ENCODE measurements at places on chromosomes 7 and 10.

GRCh38 chr10:12409161-12409560 is 59.8 kb downstream of the CAMK1D start:
- DNase-seq: no peak

GRCh38 chr7:137847568-137848050 is 835 bp upstream of the DGKI start:
- no peak for DNase-seq

DNA sequence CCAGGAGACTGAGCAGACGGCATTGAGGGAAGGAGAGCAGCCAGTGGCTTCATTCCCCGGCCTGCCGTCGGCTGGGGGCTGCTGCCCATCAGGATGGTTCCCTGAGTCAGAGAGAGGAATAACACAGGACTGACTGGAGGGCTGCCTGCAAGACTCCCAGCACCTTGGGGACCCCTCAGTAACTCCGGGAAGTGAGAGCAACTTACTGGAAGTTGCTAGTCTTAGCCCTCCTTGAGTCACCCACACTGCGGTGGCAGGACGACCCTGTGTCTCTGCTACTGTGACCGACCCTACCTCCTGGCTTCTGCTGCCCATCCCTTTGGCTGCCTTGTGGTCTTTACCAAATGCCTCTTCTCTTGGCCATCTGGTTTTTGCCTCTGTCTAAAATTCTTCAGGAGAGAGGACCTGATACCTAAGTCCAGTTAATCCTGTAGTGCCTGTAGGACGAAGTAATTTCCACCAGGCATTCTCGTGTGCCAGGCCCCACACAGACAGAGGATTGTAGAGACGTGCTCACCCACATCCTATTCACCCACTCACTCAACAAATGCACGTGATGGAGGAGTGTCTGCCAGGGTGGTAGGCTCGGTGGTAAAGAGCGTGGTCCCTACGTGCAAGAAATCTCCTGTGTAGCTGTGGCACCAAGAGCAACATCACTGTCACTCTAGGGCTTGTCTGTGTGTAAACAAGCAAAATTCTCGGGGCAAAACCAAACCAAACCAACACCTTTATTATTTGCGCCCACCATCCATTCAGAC is 156.5 kb downstream of the PRKCQ start:
- DNase-seq: no peak

DNA sequence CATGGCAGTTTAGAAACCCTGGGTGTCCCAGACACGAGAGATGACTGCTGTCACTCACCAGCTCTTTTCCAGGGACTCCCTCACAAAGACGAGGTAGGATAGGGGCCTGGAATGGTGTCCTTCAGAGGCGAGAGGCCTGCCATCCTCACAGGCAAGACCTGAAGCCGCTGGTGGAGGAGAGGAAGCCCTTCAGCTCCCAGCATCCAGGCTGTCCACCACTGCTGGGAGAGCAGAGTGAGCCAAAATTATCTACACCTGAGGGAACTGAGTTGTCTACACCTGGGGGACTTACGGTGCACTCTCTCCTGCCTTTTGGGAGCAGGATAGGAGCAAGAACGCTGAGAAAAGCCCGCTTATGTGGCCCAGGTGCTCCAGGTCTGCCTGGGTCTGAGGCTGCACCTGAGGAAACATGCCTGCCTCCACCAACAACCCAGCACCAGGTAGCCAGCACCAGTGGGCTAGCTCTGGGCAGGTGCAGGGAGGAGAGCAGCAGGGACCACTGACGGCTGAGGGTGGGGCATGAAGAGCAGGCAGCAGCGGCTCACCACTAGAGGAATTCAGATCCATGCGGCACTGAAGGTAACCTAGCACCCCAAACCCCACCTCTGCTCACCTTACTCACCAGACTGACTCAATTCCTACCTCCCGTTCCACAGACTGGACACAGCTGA is 357.2 kb downstream of the SH2D4B start:
- no peak for DNase-seq

- no peak for DNase-seq
Observed at GRCh38 chr10:124045801-124046355, 47.5 kb downstream of the CHST15 start.

- no peak for DNase-seq
Observed at GRCh38 chr10:129621693-129622092, 154.7 kb downstream of the MGMT start.

DNA sequence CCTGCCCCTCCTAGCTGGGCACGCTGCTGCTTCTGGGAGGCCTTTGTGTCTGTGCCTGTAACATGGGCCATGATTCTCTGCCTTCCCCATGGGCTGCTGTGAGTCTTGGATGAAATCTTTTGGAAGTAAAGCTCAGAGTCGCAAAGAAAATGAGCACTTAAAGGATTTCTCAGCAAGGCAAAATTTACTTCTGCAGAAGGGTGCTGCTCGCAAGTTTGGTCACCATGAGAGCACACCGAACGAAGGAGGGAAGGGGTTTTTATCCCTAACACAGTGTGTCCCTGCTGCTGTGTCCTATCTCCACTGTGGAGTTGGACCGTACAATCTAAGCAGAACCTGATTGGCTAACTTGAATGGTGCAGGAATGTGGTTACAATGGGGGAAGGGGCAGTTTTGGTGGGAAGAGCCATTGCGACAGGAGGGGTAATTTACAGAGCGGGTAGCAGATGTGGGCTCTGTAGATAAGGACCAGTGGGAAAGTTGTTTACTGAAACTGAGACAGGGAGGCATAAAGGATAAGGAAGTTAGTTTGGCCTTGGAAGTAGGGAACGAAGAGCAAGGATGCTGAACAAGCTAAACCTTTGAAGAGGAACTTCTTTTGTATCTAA is 57.5 kb downstream of the FANK1 start:
- DNase-seq: no peak

GRCh38 chr10:91824076-91824475 is 25.9 kb downstream of the TNKS2 start:
- DNase-seq: no peak

DNA sequence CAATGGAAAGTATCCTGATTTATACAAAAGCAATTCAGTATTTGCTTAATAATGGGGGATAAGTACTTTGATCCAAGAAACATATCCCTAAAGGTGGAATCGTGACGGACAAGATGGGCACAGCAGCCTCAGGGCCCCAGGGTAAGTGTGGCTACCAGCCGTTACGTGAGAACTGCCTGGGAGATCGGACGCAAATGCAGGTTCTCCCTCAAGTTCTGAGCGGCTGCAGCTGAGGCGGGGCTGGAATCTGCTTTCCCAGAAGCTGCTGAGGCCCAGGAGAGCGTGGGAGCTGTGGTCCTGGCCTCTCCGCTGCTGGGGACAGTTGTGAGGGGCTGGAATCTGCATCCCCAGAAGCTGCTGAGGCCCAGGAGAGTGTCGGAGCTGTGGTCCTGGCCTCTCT is 13.5 kb downstream of the FOXL3 start:
- DNase-seq: no peak

DNA sequence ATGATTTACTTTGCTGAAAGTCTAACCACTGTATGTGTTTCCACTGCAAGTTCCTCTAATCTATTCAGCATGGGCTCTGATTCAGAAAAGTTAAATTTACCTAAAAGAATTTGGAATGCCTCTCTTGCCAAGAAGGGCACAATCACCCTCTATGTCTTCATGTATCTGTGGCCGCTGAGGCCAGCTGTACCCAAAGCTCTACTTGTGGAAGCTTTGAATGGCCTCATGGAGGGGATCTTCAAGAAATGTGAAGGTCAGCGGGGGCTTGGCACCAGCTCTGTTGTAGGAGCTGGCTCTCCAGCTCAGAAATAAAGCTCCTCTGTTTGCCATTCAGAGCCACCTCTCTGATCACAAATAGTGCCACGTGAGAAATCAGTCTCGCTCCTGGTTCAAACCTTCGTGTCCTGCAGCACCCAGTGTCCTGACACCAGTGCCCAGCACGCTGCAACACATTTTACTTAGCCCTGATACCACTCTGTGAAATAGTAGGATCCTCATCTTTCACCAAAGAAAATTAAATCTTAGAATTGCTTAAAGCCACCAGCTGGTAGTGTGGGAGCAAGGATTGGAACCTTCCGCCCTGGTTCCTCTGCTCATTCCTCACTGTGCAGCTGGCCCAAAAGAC is 61.1 kb downstream of the PKD1L1 start:
- DNase-seq: peak; percentile 28

- no peak for DNase-seq
Observed at GRCh38 chr7:55931421-55932151, 20.1 kb upstream of the MRPS17 start.

GRCh38 chr10:5466451-5467206 is 32.7 kb downstream of the CALML5 start:
- no peak for DNase-seq

DNA sequence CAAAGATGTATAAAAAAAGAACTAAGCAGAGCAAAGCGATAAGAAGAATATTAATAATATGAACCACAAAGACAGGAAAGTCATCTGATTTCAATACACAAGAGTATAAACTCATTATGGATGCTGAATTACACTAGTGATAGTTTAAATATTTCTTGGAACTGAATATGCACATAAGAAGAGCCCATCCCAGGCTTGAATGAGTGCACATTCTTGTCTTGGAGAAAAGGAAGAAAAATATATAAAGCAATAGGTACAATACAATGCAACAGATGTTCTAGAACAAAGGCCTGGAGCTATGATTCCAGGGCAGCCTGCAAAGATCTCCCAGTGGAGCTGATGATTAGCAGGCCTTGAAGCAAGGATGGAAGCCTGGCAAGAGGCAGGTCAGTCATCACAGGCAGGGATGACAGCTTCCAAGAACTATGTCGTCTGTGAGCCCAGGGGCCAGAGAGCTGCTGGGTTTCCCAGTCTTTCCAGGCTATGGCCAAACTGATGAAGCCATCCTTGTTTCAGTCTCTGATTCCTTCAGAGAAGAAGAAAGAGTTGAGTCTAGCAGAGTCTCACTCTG is 277.6 kb downstream of the KCNMA1 start:
- no peak for DNase-seq

DNA sequence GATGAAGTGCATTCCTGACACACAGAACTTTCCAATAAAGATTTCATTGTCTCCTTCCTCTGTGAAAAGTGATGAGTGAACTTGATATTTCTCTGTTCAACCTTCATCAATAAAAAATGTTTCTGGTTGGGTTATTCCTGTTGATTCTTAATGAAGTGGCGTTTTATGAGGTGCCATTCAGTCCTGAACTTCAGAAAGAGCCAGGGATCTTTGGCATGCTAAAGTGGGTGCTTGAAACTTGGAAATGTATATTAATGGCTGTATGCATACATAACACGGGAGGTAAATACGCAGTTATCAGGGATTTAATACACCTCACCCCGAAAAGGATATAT is 151.6 kb downstream of the ACTR3B start:
- no peak for DNase-seq

DNA sequence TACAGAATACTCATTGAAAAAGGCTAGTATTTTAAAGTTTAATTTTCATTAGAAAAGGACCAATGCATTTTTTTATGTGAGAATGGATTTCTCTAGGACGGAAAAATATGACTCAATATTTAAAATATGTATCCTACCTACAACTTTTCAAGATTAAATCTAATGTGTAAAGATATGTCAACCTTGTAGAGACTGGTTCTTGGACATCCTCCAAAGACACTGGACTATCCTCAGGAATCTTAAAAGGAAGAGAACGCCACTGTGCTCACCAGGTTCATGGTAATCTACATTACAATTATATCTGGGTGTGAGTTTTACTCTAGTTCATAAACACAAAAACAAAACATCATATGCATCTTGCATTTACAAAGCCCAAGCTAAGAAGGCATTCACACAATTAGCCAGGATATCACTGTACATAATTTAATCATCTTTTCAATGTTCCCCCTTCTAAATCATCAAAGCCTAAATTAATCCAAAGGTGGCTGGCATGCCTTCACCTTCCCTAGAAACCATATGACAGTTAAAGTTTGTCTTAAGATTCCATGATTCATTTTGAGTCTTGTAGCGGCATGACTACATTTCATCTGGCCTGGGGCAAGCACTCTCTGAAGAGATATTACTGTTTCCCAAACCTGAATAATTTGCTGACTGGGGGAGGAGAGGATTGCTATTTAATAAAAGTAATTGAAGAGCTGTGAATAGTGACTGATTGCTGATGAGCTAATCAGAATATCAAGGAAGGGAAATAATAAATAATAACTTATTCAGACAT is 12.0 kb downstream of the SGCE start:
- no peak for DNase-seq

Data from pons (tissue), 1 donor.